ENCODE measurements at places on chromosomes 5 and 9. TPM values are rescaled to one million over a fixed set of nuclear protein-coding genes. Genes with fewer than 3 reads are reported as not detected.

- DNase-seq, result no peak
These were observed 130.8 kb upstream of the FAM120A start for GRCh38 chr9:93320591-93321219.

DNA sequence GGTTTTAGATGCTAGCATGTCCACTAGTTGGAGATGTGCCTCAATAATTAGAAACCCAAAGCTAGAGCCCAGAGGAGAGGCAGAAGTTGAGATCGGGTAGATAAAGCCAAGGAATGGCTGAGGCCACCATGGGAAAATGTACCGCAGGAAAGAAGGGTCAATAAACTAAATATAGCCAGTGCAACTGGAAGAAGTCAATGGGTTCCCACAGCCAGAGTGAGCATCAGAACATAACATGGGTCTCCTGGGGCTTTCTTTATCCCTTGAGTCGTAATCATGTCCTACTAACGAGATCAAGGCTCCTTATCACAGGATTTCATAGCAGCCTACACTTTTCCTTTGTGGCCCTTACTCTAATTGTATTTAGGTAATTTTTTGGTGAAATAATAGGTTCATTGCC, 61.7 kb downstream of the FRMD3 start:
- no peak for DNase-seq

KCNV2 gene
- not detected for total RNA-seq

DNA sequence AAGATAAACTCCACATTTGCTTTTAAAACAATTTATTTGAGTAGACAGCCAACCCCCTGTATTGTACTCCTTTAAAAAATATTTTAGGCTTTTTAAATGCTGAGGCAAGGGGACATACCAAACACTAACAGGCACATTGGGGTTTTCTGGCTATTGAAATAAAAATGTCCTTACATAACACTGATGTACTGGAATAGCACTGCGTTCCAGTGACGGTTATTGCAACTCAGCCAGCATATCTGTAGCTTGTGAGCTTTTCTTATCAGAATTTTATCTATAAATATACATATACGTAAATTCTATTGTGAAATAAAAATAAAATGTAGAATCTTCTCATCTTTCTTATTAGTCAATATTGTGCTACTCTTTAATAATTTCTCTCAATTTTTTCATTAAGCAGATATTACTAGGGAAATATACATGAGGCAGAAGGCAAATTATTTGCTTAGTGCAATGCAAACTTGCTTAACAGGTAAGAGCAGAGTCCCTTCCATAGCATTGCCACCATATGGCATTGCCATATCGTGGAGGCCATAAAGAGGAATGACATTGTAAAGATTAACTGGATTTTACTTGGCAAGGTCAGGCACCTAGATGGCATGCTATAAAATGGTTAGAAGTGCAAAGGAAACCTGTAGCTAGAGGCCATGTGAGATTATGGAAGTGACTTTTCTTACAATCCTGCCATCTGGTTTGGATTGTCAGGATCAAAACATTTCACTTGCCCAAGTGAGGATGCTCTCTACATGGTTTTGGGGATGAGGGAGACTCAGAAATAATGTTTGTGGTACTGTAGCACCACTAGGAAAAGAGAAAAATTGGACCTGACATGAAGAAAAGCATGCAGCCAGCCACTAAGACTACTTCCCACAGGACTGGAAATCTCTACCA, 94.8 kb upstream of the CDKN2B start:
- no peak for DNase-seq

EFNA5 gene
- not detected for total RNA-seq

DNA sequence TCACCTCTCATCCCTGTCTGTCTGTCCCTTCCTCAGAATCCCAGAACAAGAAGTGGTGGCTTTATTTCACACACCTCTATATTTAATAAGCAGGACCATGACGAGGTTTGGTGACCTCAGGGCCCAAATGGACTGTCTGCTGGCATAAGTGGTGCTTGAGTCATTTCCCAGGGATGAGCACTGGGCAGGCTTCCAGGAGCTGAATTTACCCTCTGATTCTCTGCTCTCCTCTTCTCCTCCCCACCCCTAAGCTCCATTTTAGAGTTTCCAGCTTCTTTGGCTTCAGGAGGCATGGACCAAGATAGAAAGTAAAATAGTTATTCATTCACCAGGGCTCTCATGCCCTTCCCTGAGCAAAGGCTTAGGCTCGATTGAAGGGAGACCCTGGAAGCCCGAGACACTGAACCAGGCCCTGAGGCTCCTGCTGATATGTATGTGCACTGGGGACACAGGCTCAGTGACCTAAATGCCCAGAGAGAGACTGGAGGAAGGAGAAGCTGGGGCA, 69.1 kb downstream of the PPARGC1B start:
- no peak for DNase-seq

EQTN gene
- not detected for total RNA-seq

DNA sequence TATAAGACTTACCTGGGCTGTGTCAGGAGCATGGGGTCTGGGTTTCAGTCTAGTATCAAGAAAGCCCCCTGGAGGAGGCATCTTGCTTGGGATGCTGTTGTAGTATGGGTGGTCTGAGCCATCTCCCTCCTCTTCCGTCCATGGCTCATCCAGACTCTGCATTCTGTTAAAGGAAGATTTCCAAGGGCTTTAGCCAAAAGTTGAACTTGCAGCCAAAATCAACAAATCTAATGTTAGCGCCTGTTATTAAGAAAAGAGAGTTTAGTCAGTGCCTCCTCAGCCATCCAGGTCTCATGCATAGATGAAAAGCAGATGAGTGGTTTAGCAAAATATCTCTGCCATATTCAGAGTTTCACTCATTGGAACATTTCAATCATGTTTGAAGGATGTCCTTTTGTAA, 55.6 kb downstream of the S1PR3 start:
- DNase-seq, result no peak

- DNase-seq, result no peak
These were observed 335.3 kb upstream of the PANK3 start for GRCh38 chr5:168914491-168914890.

DNA sequence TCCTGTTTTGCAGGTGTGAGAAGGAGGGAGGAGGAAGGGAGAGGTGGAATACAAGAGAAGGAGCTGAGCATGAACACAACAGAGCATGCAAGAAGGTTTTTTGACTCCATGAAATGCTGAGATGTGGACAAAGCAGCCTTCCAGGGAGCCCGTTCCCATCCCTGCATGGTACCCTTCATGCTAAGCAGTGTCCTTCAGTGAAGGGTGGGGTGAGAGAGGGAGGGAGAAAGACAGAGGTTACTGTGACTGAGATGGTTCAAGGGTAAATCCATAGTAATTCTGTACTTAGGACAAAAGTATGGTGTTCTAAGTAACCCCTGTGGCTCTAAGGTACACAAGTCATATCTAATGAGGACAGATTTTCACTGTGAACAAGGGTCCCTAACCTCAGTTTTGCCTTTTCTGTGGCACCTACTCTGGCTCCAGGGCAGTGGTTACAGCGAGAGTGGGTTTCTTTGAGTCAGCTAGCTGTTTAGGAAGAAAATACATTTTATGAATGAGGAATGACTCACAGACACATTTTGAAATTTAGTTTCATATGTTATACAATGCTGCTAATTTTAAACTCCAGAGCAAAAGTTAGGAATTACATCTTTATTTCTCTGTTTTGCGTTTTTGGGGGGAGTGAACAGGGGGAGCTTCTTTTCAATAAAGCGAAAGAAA, 184.9 kb upstream of the SLC12A2 start:
- DNase-seq, result no peak

GRCh38 chr9:113738496-113738892, 137.6 kb upstream of the ZNF618 start:
- DNase-seq, result no peak

PKD2L2 gene
- not detected for total RNA-seq

GRCh38 chr9:14344053-14344524, 30.1 kb upstream of the NFIB start:
- DNase-seq, result no peak

- no peak for DNase-seq
These were observed 86.6 kb downstream of the MAMDC2 start for GRCh38 chr9:70130266-70130665.

GRCh38 chr9:3246241-3246640, 279.6 kb downstream of the RFX3 start:
- no peak for DNase-seq

SV2C gene
- total RNA-seq, result not detected

DNA sequence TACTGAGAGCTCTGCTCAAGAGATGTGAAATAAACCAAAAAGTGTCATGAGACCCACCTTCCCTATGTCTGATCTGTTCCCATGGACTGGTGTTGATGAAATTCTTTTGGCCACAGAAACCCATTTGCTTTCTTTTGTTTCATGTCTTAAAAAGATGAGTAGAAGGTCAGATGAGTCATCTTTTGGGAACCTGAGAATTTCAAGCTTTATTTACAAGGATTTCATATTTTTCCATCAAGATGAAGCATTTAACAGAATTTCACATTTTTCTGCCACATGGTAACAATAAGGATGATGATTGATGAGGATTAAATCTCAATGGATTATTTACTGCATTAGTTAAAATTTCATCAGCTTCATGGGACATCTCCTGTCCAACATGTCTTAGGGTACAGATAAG, 337.8 kb downstream of the DEPDC1B start:
- no peak for DNase-seq

DNA sequence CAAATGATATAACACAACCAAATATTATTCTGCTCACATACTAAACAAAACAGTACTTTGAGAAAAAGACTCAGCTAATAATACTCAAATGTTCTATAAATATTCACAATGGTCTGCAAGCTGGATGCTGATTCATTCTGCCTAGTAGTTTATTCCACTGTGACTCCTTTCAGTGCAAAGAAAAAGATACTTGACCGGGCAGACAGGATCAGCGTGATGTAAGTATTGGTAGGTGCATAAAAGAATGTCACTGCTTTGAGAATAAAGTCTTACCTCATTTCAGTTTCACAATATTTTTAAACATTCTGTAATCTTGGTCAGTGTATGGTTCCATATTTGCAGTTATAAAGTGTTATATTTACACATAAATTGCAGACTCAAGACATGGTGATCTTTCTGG, 223.0 kb upstream of the NUDT12 start:
- DNase-seq, result no peak
